Diencephalon (tissue), 1 donor: ENCODE measurements at places on chromosomes 12 and 14. TPM values are rescaled to one million over a fixed set of nuclear protein-coding genes. Genes with fewer than 3 reads are reported as not detected.

C12orf42 gene
- total RNA-seq, result 0.92 TPM

SLC7A7 gene
- 5.3 TPM for total RNA-seq

EXD2 gene
- total RNA-seq, result 38.5 TPM

FBLN5 gene
- total RNA-seq, result 10.1 TPM

TESPA1 gene
- not detected for total RNA-seq

KRT74 gene
- not detected for total RNA-seq

KRT85 gene
- not detected for total RNA-seq

ANKRD33 gene
- not detected for total RNA-seq

TDP1 gene
- 27.7 TPM for total RNA-seq

NGB gene
- total RNA-seq, result 17.8 TPM

ST8SIA1 gene
- total RNA-seq, result 33.4 TPM

PMCH gene
- total RNA-seq, result 109 TPM

LIN7A gene
- total RNA-seq, result 60.0 TPM

RND1 gene
- total RNA-seq, result 26.1 TPM

MEG3 gene
- 487 TPM for total RNA-seq

IFNG gene
- not detected for total RNA-seq

CLEC4D gene
- not detected for total RNA-seq

LMO3 gene
- total RNA-seq, result 235 TPM

TSPAN8 gene
- 0.69 TPM for total RNA-seq
